ENCODE measurements at places on chromosomes 1 and 21.
A peak's percentile ranks its signal among the peaks of the same experiment; 100 is the strongest.

GRCh38 chr1:222813866-222814535 is 838 bp upstream of the DISP1 start:
- no peak for DNase-seq

DNA sequence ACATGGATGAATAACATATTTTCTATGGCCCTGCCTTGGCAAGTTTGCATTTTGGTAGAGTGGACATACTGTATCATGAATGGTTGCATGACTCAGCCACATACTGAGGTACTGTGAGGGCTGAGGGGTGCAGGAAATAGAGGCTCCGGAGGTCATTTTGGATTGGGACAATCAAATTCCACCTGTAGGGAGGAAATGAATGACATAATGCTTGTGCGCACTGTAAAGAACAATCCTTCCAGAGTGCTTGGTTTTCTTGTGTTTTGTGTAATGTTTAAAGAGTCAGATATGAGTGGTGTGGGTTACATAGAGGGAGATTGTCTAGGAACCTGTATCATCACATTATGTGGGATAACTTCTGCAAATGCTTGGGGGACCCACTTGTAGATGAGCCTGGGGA is 329.9 kb upstream of the PROX1 start:
- DNase-seq, result no peak

- no peak for DNase-seq
Measured at GRCh38 chr1:4301007-4301406, 353.4 kb upstream of the AJAP1 start.

- DNase-seq, result no peak
Measured at GRCh38 chr1:2555634-2556276, 416 bp upstream of the TNFRSF14 start.

- no peak for DNase-seq
Measured at GRCh38 chr1:216212826-216213225, 210.4 kb downstream of the USH2A start.

- no peak for DNase-seq
Measured at GRCh38 chr1:114316204-114316603, 162.5 kb upstream of the SYT6 start.

- DNase-seq, result no peak
Measured at GRCh38 chr1:203138066-203138465, 10.5 kb downstream of the ADORA1 start.

DNA sequence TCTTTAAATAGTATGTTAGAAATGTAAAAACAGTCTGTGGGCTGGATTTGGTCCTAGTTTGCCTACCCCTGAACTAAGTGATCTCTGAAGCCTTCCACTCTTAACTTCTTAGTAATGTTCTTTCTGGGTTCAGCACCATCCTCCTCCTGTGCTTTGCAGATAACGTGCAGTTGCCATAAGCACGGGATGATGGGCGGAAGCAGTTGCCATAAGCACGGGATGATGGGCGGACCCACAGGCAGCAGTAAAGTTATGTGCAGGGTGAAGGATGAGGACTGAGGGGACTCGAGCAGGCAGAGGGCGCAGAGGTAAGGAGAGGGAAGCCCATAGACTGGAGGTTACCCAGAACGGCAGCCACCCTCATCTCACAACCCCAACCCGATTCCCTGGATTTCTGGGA is 25.6 kb downstream of the GPA33 start:
- no peak for DNase-seq

GRCh38 chr1:40722622-40723021 is 31.1 kb downstream of the NFYC start:
- DNase-seq, result no peak

- DNase-seq, result no peak
Measured at GRCh38 chr1:2146836-2147517, 47.6 kb downstream of the FAAP20 start.

DNA sequence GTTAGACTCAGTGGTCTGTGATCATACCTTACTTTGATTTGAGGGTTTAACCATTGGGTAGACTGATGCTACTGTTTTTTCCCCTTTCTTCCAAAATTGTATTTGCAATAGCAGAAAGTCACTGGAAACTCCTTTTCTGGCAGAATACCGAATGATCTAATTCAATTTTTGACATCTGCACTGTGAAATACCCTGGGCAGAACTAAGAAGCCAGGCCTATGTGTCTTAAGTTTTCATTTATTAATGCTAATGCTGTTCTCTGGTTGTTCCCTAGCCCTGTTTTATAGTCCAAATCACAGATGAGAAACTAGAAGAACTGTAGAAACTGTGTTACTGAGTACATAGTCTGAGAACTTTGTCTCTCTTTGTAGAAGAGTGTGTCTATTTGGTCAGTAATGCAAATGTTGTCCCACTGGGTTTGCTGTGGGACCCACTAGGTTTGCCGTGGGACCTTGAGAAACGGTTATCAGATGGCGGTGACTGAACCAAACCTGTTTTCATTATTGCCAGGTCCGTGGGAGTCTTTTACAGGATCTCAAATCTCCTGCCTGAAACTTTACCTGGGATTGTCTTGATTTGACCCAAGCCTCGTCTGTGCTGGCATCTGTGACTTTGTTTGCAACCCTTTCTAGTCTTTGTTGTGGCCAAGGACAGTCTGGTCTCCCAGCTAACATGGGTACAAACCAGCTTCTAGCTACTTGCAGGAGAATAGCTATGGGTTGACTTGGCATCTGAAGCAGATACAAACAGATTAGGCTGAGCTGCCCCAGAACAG is 41.4 kb downstream of the PEX14 start:
- DNase-seq, result no peak

DNA sequence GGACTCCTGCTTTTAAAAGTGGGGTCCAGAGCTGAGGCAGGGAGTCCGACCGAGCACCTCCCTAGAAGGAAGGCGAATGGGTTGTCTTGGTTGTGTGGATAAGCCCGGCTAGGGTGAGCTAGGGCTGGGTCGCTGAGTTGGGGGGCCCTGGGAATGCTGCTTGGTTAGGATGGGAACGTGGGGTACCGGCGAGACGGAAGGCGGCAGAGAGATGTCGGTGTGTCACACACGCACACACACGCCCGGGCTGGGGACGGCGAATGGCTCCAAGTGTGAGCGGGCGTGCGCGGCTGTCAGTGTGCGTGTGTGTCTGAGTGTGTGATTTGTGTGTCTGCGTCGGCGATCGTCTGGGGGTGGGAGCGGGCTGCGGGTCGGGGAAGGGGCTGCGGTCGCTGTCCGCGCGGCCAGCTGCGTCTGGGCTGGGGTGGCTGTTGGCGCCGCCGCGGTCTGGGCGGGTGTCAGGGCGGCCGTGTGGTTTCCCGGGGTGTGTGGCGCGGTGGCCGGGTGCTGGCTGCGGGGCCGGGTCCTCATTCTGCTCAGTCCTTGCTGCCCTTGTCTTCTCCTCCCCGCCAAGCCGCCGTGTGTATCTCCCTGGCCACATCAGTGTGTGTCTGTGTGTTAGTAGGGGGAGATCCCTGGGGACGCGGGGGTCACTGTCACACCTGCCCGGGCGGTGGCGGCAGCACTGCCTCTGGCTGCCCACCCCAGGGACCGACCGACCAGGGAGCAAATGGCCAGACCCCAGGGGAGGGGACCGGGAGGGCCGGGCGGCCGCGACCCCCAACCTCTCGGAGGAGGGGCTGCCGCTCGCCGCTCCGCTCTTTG is 1.1 kb downstream of the EFNA3 start:
- DNase-seq, result no peak

DNA sequence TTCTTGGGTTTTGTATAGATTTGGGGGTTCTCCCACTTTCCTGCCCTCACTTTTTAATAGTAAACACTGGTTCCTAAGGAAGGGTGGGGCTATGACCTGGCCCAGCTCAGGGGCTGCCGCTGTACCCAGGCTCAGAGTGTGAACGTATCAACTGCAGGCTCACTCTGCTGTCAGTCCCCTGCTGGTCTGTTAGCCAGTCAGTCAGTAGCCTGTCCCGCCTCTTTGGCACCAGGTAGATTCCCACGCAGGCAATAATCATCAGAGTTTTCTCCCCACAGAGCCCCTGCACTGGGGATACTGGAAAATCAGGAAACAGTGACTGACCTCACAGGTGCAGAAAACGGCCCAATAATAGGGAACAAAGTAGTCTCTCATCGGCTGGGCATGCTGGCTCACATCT is 15.0 kb upstream of the ALPL start:
- no peak for DNase-seq

DNA sequence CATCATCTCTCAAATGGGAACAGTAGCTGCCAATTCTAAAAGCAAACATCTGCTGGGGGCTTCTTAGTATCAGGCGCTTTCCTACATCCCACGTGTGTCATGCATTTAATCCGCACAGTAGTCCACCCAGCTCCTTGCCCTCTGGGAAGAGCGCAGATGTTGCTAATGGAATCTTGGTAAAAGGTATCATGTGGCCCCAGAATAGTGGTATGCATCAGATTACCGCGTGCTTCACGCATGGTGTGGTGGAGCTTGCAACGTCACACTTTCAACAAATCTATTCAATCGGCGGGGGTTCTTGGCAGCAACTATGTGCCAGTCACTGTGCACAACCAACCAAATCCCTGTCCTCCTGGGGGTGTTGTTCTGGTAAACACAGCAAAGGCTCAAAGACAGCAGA is 141.0 kb downstream of the HIVEP3 start:
- no peak for DNase-seq

DNA sequence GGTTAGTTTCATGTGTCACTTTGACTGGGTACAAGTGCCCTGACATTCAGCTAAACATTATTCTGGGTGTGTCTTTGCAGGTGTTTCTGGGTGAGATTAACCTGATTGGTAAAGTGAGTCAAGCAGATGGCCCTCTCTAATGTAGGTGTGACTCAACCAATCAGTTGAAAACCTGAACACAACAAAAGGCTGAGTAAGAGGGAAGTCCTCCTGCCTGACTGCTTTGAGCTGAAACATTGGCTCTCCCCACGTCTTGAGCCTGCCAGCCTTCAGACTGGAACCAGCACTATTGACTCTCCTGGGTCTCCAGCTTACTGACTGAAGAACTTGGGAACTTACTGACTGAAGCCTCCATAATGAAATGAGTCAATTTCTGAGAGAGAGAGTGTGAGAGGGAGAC is 70.0 kb upstream of the C21orf91 start:
- no peak for DNase-seq

DNA sequence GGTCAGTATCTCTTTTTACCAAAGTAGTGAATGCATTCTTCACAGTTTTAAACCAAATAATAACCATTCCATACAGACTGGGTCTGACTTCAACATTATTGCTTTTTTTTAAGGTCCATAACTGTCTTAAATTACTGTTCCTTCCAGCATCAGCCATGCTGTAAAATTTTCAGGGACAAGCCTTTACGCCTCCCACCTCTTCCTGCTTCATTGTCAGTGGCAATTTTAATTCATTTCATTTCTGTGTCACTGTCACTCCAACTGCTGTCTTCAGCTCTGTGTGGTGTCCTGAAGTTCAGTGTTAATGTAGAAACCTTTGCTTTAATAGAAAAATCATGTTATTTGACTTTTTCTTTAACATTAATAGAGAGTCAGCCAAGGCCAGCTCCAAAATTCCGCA is 365.6 kb upstream of the PTBP2 start:
- DNase-seq, result no peak

GRCh38 chr1:209983953-209984352 is 45.9 kb downstream of the SYT14 start:
- no peak for DNase-seq

GRCh38 chr1:207056673-207057072 is 3.6 kb downstream of the PFKFB2 start:
- DNase-seq, result no peak

GRCh38 chr1:36733748-36734147 is 251.0 kb upstream of the CSF3R start:
- DNase-seq, result no peak

- DNase-seq, result no peak
Measured at GRCh38 chr1:115676498-115677181, 34.9 kb downstream of the VANGL1 start.

GRCh38 chr1:38693031-38693430 is 166.5 kb downstream of the RRAGC start:
- DNase-seq, result no peak

- DNase-seq, result no peak
Measured at GRCh38 chr1:32341186-32341757, 5.2 kb upstream of the MARCKSL1 start.

DNA sequence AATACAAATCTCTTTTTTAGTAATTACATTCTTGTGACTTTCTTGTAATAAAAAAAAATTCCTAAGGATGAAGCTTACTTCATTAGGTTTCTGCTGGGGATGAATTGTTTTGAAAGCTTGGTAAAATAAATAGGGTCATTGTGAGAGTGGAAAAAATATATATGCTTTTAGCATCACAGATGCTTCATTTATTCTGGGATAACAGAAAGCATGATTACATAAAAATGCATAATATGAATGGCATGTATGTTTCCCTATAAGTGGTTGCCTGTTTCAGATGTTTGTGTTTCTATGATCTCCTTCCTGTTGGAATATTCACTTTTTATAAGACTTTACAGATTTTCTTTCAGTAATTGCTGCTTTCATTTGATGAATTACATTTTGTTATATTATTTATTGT is 42.3 kb downstream of the HMCN1 start:
- no peak for DNase-seq

- DNase-seq, result no peak
Measured at GRCh38 chr1:181508486-181509165, 25.3 kb downstream of the CACNA1E start.

- no peak for DNase-seq
Measured at GRCh38 chr1:54754486-54755285, 9.6 kb downstream of the PARS2 start.

DNA sequence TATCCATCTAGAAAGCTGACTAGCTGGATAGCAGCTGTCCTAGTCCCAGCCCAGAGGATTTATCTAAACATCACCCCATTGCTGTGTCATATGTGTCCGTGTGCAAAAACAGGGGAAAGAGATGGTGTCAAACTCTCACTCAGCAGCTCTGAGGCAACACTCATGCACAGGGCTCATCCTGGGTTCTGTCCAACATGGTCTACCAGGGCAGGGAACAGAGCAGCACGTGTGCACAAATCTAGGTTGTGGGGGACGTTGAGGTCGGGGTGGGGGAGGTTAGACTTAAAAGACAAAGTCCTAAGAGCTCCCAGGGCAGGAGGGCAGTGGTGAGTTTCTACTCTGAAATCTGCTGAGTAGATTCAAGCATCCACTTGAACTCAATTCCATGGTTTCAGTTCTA is 16.2 kb downstream of the PI4KB start:
- no peak for DNase-seq

- no peak for DNase-seq
Measured at GRCh38 chr1:185716095-185716494, 18.1 kb upstream of the HMCN1 start.

DNA sequence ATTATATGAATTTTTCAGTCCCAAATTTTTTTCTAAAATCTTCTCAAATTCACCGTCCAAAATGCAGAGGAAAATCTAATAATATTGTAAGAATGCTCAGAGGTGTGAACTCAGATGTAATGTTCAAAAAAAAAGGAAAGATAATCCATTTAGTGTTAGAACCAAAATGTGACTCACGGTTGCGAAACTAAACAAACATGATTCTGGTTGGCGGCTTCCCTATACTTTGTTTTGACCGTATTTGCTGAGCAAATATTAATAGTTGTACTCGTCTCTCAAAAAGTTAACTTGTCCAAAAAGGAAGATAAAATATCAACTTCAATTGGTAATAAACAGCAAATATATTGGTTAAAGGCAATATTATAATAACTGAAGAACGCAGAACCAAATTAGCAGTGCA is 34.4 kb downstream of the ZSWIM5 start:
- DNase-seq, result peak; percentile 51

All from A549 (cell line).